NCI-H2081 (cell line): ENCODE measurements at places on chromosomes 3 and 15.

DNA sequence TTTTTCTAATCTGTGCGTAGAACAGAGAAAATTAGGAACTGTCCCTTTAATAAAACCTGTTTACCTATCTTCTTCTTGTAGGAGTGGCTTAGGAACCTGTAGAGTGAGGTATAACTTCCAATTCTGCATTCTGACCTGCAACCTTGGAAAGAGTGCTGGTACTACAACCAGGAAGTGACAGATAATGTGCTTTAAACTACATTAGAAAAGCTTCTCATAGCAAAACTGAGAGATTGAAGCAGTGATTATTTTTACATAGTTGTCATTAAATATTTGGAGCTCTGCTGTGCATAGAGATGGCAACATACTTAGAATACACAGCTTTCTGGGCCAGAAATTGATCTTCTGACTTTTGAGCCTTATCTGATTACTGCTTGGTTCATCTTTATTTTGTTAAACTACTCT, 50.4 kb upstream of the ZDHHC23 start:
- no peak for DNase-seq

DNA sequence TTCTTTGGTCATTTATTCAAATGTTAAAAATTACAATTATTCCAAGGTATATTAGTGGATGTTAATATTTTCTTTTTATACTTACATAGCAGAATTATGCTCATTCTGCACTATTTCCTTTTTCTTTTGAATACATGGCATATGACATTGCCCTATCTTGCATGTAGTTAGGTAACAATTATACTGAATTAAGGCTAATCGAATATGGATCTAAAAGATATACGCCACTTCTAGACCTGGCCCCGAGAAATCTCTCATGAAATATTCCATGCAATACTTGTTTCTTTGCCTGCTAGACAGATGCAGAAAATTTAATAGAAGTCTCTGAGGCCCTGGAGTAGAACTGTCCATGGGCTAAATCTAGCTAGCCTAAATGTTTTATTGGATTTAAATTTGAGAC, 493.4 kb downstream of the OTOL1 start:
- no peak for DNase-seq

- DNase-seq: no peak
These were observed 40.2 kb upstream of the ADAMTSL3 start for GRCh38 chr15:83613714-83614113.

- no peak for DNase-seq
These were observed 36.8 kb upstream of the NIT2 start for GRCh38 chr3:100297784-100298183.

- DNase-seq: no peak
These were observed 121.1 kb downstream of the MEX3B start for GRCh38 chr15:81924729-81925128.

- DNase-seq: no peak
These were observed 62.4 kb downstream of the RTP4 start for GRCh38 chr3:187430576-187430975.

DNA sequence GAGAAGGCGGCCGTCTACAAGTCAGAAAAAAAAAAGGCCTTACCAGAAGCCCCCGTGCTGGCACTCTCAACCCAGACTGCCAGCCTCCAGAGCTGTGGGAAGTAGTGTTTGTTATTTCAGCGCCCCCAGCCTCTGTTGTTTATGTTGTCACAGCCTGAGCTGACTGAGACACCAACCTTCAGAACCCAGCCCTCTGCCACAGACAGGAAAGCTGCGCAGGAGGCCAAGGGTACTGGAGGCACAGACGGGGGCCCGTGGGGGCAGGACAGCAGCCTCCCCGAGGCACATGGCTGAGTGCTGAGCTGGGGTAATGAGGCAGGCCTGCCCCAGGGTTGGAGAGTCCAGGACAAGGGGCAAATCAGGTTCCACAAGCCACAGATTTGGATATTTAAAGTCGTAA, 33.7 kb downstream of the HCN4 start:
- no peak for DNase-seq

DNA sequence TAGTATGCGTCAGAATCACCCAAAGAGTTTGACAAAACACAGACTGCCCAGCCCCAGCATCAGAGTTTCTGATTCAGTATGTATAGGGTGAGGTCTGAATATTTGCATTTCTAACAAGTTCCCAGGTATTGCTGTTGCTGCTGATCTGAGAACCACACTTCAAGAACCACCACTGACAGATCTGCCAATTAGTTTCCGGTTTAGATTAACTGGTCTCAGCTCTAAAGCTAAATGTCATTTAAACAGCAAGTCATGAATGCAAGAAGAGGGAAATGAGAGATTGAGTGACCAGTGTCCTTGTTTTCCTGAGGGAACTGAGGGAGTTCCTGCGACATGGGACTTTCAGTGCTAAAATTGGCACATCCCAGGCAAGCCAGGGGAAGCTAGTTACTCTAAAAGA, 305.0 kb downstream of the ZNF385D start:
- DNase-seq: no peak

DNA sequence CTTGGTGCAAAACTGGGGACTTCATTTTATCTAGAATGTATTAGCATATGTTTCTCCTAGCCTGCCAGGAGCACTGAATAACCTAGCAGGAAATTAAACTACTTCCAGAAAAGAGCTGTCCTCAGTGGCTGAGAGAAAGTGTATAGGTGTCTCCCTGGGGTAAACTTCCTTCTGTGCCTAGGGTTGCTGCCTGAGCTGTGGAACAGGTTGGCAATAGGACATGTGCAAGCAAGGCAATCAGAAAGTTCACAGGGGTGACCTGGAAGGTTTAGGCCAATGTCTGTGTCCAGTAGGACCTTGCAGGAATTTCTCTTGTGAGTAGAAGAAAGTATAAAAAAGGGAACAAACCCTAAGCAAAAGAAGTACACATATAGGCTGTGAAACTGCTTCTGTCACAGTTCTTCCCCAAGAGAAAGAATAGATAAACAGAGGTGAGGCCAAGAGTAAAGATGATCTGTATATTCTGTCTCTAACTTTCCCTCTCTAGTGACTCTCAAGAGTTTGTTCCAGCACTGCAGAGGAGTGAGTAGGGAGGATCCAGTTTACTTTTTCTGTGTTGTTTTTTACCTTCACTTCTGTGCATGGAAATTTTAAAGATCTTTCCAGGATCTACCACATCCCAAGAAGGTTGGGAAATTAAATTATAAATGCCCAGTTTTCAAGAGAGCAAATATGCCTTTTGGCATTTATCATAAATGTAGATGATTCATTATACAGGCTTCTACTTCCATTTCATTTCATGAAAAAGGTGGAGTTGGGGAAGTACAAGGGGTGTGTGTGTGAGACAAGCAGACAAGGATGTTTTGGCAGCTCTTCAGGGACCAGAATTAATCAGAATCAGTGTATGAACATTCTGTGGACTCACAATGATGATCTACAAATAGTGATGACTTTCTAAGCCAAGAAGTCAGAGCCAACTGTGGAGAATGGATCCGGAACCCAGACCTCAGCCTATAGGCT, 155.2 kb downstream of the RBPMS2 start:
- DNase-seq: no peak

GRCh38 chr15:70042553-70043214, 55.0 kb downstream of the TLE3 start:
- no peak for DNase-seq

- DNase-seq: no peak
These were observed 29.9 kb downstream of the IL5RA start for GRCh38 chr3:3080309-3080708.

DNA sequence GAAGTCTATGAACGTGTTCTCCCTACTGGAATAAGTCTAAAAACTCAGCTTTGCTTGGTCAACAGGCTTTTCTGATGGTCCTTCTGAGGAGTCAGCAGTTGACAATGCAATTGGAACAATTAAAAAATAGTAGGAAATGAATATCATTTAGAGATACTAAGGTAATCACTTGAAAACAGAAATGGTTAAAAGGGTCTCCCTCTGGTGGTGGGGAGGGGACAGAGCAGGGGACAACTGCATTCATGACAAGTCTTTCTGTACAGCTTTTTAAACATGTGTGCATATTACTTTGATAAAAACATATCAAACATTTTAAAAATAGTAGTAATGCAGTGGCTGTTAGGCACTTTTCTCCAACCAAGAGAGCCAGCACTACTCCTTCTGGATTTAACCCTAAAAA, 119.9 kb upstream of the FHIT start:
- no peak for DNase-seq

- no peak for DNase-seq
These were observed 193.9 kb downstream of the UBE3A start for GRCh38 chr15:25244731-25245585.

- DNase-seq: no peak
These were observed 33.4 kb upstream of the INSYN1 start for GRCh38 chr15:73786538-73786937.

DNA sequence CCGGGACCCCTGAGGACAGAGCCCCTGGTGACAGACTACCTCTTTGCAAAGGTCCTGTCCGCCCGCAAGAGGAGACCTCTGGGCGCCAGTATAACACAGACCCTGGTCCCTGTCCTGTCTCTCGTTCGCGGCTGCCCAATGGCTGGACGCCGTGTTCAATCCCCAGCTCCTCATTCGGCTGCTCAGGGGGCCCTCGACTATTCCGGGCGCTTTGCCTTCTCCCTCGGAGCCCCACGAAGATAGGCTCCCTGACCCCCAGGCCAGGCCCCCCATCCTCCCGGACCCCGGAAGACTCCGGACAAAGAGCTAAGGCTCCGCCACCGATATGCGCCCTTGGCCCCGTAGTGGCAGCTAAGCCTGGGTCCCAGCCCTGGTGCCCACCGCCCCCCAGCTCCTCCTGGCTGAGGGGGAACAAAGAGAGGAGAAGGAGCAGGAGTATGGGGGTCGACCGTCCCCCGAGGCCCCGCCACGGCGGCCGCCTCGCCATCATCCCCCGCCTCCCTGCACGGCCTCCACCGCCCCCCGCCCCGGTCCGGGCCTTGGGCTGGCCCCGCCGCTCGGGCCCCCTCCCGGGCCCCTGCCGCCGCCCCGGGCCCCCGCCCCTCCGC, 437 bp downstream of the CELSR3 start:
- DNase-seq: no peak

- no peak for DNase-seq
These were observed 476.7 kb upstream of the CBLB start for GRCh38 chr3:106345353-106346027.

DNA sequence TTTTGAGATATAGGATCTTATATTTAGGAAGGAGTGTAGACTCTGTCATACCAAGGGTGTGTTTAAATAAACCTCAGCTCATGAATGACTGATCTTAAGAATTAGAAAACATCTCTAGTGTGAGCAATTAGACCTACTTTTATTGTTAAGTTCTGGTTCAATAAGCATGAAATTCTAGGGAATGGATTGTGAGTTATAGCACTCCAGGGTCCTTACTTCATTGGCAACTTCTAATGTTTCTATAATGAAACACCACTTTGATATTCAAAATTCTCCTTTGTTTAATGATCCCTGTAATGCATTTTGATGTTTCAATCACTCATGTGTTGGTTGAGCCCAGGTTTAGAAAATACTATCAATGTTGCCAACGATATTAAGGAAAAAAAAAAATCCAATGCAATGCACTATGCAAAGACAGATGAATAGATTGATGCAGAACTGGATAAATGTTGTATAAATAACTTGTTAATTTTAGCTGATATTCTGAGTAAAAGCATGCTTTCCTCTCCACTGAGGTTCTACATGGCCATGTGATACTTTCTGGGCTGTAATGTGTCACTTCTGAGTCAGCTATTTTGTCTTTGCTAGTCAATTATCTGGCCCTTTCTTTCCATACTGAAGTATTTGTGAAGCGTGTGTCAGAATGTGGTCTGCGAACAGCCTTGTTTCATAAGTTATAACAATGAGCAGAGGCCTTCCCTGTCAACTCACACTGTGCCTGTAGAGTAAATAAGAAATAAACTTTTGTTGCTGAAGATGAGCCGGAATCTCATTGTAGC, 1035.9 kb downstream of the PLOD2 start:
- DNase-seq: no peak

- no peak for DNase-seq
These were observed 42.2 kb upstream of the TOPBP1 start for GRCh38 chr3:133703915-133704314.

GRCh38 chr15:55247311-55247710, 42.3 kb downstream of the RAB27A start:
- DNase-seq: no peak

DNA sequence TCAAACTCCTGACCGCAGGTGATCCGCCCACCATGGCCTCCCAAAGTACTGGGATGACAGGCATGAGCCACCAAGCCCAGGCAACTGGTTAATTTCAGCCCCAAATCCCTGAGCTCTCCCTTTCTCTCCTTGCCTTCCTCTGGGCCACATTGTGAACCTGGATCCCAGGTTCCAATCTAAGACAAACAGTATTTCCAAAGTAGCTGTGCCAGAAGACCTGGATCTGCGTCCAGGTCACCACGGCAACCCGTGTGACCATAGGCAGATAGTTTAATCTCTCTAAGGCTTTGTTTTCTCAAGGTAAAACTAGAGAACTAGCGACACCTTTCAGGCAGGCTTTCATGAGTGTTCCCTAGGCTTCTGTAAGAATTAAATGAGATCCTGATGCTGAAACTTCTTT, 5.9 kb upstream of the RBPMS2 start:
- DNase-seq: no peak

DNA sequence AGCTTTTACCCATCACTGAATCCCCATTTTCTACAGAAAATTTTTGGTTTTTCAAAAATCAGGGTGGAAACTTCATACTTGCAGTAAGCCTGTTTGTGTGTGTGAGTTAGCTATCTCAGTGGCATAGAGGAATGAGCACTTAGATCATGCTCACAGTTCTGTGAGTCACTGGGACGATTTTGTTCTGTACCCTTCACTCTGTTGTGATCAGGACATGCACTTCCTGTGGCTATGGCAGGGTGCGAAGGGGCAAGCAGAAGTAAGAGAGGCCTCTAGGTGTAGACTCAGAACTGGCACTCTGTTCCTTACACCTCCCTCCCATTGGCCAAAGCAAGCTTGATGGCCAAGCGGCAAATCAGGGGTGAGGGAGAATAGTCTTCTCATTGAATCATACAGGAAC, 11.6 kb downstream of the NIPA2 start:
- DNase-seq: no peak

DNA sequence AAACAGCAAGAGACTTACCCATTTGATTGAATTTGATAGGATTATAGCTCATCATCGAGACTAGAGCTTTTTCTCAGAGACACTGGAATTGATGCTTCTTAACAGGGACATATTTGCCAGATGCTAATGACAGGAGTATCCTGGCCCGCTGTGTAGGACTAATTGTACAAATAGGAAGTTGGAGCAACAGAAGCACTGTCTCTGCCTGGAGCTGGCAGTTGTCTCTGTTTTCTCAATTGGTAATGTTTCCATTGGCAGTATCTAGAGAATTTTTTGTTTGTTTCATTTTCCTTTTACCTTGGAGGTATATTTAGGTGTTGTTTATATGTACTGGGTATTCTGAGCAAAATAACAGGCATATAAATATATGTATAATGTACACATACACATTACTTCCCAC, 8.9 kb upstream of the PCOLCE2 start:
- no peak for DNase-seq

DNA sequence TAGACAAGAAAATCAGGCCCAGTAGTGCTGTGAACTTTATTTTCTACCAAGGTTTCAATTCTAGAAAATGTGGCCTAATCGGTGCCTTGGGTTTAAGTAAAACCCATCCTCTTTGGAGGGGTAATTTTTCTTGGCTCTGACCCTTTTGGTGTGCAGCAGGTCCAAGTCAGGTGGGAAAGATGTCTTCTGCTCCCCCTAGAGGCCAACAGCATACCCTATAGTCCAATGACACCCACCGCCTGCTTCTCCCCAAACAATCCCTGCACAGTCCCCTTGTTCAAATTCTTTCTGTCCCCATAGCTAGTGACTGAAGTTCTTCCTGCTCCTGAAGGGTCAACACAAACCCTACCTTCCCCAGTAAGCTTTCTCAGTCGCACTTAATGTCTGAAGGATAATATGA, 261.8 kb upstream of the GOLGA6L4 start:
- DNase-seq: no peak

- no peak for DNase-seq
These were observed 218.5 kb downstream of the SLC9A9 start for GRCh38 chr3:143629726-143630125.
